ENCODE measurements at places on chromosomes 1 and 21.

- no peak for DNase-seq
Observed at GRCh38 chr1:84704872-84705417, 14.7 kb upstream of the SSX2IP start.

- no peak for DNase-seq
Observed at GRCh38 chr1:1922956-1923833, 4.1 kb upstream of the TMEM52 start.

DNA sequence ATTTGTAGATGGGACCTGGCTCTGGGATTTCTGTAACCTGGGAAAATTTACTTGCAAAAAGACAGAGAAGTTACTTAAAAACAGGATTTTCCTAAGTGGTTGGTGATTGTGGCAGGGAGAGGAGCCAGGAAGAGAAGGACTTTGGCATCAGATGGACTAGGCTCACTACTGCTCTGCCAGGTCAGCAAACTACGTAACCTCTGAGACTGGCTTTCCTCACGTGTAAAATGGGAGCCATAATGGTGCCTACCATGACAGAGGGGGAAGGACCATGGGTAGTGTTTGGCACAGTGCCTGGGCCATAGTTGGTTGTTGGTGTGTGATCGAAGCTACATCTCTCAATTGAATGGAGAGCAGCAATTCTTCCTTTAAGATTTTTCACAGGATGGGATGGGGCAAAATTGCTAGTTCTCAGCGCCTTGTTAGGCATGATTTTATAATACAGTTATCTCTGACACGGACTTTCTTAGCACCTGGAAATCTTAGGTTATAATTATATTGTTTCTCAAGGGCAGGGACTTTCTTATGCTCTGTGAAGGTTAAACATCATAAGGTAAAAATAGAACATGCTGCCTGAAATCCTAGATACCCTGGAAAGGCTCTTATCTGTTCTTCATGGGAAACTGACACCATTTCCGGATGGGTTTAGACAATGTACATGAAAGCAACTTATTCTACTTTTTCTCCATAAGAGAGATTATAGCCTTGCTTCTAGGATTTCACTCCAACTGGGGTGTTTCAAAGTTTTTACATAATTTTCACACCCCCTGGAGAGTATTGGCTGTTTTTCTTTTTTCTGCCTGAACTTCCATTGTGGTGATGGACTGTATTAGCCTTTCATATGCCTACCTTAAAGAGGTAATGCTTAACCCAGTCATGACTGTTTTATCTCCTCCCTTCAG is 10.9 kb downstream of the ROR1 start:
- DNase-seq, result no peak

- no peak for DNase-seq
Observed at GRCh38 chr1:161721738-161722343, 497 bp downstream of the FCRLB start.

DNA sequence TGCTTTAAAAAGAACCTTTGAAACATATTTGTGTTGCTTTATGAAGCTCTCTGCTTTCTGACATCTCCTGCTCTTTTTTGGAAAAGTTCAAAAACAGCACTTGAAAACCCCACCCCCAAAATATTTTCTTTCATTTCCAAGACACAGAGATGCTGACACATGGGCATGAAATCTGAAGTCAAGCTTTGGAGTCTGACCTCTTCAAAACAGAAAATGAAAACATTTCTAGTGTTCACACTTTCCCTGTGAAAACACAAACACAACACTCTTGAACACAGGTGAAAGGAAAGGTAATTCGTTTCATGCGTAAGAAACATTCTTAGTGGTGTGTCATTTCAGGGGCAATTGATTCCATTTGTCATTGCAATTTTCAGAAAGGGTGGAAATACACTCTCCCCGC is 10.8 kb downstream of the NGF start:
- no peak for DNase-seq

DNA sequence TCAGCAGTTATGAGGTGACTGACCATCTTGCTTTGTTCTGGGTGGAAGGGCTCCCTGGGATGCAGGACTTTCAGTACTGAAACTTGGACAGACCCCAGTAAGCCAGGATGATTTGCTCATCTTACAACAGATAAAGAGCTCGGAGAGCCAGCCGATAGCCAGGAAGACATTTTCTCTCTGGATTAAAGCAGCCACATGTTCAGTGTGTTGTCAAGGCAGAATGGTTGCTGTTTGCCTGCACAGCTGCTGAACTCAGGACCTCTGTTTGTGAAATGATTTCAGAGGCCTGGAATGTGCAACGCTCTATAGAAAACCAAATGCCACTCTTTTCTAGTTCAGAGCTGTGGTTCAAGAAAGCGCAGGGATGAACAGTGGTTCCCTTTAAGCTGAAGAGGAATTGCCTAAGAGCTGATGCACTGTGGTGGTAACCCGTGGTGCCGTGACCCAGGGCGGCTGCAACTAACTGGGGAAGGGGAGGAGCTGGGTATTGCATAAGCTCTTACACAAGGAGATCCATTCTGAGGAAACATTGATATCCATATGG is 40.7 kb downstream of the CASQ2 start:
- DNase-seq, result no peak

- no peak for DNase-seq
Observed at GRCh38 chr1:225769687-225770086, 7.9 kb upstream of the SRP9 start.

GRCh38 chr21:29701676-29702075 is 238.1 kb downstream of the GRIK1 start:
- DNase-seq, result no peak

GRCh38 chr1:145891143-145891542 is 5.5 kb upstream of the ANKRD35 start:
- no peak for DNase-seq

DNA sequence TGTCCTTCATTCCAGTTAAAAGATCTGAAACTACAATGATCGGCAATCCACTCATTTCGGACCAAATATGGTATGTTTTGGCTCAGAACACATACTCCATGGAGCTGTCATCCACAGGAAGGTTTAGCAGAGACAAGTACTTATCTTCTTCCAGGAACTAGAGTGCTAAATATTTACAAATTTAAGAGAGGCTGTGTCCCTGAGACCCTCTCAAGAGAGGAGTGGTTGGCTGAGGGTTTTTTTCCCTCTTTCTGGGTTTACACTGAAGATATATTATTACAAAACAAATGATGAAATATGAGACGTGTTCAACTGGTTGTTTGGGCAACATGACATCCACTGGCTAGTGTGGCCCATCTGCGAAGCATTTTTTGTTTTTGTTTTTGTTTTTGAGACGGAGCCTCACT is 25.9 kb upstream of the NID1 start:
- no peak for DNase-seq

GRCh38 chr1:106584676-106585075 is 471.8 kb upstream of the PRMT6 start:
- no peak for DNase-seq

GRCh38 chr1:28010969-28011368 is 51.2 kb downstream of the XKR8 start:
- DNase-seq, result no peak

- DNase-seq, result no peak
Observed at GRCh38 chr1:47694011-47694890, 256.4 kb downstream of the FOXD2 start.

- no peak for DNase-seq
Observed at GRCh38 chr1:43232482-43232881, 37.3 kb upstream of the TMEM125 start.

DNA sequence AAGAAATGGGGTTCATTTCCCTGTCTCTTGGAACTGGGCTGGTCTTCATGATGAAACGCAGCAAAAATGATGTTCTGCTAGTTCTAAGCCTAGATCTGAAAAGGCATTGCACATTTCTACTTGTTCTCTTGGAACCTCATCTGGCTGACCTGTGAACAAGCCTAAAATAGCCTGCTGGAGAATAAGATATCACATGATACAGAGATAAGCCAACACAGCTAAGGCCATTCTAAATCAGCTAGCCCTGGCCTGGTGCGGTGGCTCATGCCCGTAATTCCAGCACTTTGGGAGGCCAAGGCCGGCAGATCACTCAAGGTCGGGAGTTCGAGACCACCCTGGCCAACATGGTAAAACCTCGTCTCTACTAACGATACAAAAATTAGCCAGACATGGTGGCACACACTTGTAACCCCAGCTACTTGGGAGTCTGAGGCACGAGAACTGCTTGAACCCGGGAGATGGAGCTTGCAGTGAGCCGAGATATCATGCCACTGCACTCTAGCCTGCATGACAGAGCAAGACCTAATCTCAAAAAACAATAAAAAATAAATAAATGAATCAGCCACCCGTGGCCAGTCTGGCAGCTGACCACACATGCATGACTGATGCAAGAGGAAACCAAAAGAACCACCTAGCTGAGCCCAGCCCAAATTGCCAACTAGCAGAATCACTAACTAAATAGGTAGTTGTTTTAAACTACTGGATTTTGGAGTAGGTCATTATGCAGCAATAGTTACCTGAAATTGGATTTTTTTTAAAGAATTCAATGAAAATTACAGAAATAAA is 18.0 kb downstream of the CD244 start:
- DNase-seq, result no peak

DNA sequence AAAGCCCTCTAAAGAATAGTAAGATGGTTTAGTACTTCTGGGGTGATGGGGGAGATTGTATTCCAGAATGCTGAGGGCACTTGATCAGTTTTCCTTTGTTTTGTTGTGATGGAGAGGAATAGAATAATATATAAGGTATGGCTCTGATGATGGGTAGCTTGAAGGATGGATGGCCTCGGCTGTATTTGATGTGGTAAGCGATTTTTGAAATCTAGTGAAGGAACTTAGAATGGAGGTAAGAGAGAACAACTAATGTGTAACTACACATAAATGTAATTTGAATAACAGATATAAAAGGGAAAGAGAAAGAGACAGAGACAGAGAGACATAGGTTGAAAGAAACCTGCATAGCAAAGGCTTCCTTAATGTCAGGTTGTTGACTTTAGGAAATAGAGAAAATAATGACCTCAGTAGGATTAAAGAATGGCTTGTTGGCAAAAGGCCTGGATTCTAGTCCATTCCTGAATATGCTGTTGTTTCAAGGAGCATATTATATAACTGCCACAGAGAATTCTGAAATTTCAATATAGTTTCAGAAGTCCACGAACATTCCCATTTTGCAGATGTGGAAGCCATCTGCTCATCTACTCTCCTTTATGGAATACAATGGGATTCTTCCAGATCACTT is 58.7 kb downstream of the NIBAN1 start:
- DNase-seq, result no peak

- DNase-seq, result no peak
Observed at GRCh38 chr1:165011991-165012531, 344.5 kb downstream of the LMX1A start.

GRCh38 chr1:184004935-184005334 is 32.6 kb downstream of the COLGALT2 start:
- DNase-seq, result no peak

Data from activated T-cell treated with anti-CD3 and anti-CD28 coated beads for 48 hours (primary cell).